Stimulated activated CD4-positive, alpha-beta T cell treated with anti-CD3 and anti-CD28 coated beads, Interleukin-1b, Interleukin-23, amount 100 ng/mL, for 1 hour (primary cell): ENCODE measurements at places on chromosomes 7 and 10.

DNA sequence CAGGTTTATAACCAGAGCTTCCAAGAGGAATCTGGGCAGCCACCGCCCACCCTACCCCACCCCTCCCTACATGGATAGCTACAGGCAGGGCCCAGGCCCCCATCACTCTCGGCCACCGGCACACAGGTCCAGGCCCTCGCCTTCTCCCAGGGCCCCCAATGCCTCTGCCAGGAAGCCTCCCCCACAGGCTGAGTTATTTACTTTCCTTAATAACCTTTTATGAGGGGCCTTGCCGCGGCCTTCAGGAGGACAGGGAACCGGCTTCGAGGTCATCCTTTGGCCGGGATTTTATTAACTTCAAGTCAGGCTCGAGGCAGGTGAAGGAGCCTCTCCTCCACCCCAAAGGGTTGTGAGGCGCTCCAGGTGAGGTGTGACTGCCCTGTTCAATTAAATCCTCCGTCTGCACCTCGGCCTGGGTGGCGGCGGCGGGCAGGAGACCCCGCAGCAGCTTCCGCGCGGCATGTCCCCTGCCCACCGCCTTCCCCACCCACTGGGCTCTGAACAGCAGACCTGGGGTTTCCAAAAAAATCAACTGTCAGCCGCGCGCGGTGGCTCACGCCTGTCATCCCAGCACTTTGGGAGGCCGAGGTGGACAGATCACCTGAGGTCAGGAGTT lies 106.5 kb downstream of the MICALL2 start:
- DNase-seq, result no peak

DNA sequence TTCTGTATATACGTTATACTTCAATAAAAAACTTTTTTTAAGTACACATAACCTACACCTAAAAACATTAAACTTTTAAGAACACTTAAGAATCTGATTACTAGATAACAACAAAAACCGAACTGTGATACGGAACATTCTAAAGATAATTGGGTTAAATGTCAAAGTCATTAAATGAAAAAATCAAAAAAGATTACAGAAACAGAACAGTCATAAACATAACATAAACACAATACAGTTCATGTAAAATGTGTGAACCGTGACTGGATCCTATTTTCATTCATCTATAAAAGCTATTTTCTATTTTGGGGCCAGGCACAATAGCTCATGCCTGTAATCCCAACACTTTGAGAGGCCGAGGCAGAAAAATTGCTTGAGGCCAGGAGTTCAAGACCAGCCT lies 38.6 kb downstream of the ATE1 start:
- no peak for DNase-seq

DNA sequence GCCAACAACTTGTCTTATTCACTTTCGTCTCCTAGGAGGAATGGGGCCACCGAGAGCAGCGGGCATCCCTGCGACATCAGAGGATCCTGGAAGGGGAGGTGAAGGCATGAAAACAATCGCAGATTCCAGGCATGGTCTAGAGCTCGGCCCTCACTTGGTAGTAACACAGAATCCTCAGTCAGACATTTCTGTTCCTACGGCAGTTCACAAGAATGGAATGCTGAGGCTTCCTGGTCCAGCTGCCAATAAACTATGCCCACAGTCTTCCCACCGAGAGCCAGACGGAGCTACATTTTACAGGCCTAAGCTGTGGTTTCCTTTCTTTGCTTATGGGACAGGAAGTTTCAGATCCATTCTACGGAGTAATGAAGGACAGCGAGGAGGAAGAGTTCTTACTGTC lies 75.8 kb downstream of the OR13A1 start:
- no peak for DNase-seq

DNA sequence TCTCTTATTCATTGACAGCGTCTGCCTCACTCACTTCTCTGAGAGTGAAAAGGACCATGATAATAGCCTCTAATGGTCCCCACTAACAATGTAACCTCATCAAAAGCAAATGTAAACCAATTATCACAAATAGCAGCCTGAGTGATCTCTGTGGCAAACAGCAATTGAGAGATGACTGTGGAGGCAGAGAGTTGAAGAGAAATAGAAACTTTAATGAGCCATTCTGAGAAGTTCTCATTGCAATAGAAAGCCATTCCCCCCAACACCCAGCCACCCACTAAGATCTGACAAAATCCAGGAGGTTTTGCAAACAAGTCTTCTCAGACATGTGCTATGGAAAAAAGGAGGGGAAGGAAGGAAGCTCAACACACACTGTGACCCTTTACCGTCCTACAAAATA lies 44.2 kb upstream of the RNF148 start:
- DNase-seq, result no peak

DNA sequence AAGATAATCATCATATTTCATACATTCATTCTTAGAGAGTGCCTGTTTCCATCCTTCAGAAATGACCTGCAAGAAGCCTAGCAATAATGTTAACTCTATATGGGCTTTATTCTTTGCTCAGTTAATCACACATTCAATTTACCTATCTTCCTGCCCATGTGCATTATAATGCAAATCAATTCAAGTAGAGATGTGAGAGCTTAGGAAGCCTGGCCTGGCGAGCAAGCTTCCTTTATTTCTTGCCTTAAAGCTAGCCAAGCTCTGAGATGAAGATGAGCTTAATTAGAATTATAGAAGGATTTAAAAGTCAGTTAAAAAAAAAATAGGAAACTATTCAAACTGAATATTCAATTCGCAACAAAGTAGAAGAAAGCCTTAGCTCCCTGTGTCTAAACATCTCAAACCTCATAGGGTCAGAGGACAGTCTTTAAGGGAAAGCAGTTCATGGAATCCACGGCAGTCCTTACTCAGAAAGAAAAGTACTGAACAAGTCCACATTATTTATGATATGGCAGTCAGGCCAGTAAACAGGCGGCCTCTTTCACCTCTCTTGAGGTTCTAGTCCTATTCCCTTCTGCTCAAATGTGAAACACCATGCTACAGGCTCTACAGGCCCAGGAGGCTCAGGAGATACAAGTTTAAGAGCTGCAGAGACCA lies 214.1 kb downstream of the TFEC start:
- DNase-seq, result no peak

GRCh38 chr10:100696477-100696901 lies 48.9 kb upstream of the PAX2 start:
- no peak for DNase-seq

DNA sequence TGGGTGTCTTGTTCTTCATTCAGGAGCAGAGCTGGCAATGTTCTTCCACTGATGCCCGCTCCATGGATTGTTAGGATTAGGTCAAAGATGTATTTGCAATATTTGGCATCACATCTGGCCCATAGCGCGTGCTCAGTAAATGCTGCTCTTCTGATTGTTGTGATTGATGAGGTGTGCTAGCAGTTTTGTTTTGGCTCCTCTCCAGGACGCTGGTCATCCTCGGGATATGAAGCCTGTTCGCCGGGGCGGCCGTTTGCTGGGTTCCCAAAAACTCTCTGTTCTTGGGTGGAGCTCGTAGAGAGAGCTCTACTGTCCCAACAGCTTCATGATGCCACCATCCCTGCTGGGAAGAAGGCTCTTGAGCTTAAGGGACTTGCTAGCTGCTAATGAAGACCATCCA lies 96.9 kb downstream of the XRCC2 start:
- no peak for DNase-seq
